ENCODE measurements at places on chromosomes 7 and 10.
A peak's percentile ranks its signal among the peaks of the same experiment; 100 is the strongest.

DNA sequence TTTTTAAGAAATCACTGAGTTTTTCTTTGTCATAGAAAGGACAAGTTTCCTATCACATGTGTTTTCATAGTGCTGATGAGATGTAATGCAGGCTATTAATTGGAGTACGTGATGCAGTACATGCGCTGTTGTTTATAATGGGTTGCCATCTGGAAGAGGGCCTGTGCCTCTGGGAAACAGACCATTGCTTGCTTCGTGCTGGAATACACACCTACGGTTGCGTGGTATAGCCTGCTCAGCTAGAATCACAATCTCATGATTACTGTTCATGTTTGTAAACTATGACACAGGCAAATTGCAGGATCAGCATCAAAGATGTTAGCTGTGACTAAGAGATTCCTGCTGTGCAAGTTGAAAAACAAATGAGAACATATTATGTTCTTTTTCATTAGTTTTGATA is 107.2 kb upstream of the STEAP1B start:
- no peak for DNase-seq

DNA sequence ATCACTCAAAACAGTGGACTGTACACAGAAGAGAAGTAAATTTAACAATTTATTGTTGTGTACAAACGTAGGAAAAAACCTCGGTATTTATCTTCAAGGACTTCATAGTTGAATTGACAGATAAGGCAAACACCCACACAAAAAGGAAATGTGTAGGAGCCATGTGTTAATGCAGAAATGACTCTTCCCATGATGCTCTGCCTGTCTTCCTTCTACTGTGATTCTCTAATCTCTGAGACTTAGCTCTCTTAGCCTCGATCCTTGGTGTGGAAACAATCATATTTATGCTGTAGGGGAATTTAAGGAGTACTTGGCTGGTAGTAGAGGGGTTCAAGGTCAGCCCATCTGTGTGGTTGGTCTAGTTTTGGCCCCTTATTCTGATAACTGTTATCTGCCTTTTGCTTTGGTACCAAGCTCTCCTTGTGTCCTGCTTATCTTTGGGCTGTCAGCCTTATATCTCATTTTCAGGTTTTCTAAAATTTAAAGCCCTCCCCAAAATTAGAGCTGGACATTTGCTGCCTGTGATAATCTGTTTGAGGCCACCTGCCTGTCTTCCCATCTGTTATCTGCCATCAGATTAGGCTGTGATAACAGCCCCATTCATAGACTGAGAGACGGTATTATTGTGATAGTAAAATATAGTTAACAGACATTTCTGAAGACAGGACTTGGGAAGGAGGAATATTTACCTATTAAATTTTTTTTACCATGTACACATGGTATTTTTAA is 81.7 kb downstream of the GPR85 start:
- DNase-seq = peak; percentile 18

GRCh38 chr7:90681336-90682022 is 85.4 kb downstream of the CDK14 start:
- peak; percentile 33 for DNase-seq

GRCh38 chr7:26007510-26007909 is 144.5 kb upstream of the NFE2L3 start:
- DNase-seq = no peak

- DNase-seq = no peak
Observed at GRCh38 chr10:117432866-117433265, 57.6 kb upstream of the PDZD8 start.

DNA sequence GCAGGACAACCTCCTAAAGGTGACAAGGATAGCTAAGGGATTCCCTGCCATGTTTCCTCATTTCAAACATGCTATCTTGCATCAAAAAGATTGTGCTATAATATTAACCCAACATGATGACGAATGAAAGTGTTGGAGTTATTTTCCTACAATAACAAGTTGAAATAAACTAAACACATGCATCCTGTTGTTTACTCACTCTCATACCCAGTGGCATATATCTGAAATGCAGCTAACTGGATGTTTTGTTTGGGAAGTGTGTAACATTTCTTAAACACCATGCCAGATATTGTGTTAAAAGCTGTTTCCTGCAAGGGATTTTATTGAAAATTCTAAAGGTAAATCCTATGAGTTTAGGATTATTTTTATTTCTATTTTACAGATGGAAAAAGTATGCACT is 139.6 kb downstream of the TFPI2 start:
- DNase-seq = no peak

GRCh38 chr10:131896403-131896802 is 4.4 kb upstream of the PPP2R2D start:
- DNase-seq = no peak

GRCh38 chr7:2022021-2022409 is 210.7 kb downstream of the MAD1L1 start:
- no peak for DNase-seq

GRCh38 chr7:82762880-82763279 is 319.3 kb upstream of the CACNA2D1 start:
- DNase-seq = no peak

DNA sequence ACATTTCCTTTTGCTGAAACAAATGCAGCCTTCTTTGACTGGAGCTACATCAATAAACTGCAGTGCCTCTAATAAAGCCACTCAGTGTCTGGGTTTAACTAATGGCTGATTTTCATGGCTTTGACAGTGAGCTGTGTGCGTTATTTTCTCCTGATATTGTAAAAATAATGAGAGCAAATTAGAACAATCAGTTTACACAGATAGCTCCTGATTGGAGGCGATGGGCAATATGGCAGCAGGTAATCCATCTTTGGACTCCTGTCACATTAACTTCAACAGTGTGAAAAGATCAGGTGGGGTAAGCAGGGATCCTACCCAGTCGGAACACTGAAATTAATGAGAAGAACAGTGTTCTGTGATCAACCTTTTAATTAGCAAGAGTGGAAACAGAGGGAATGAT is 100.7 kb downstream of the POLL start:
- peak; percentile 80 for DNase-seq

DNA sequence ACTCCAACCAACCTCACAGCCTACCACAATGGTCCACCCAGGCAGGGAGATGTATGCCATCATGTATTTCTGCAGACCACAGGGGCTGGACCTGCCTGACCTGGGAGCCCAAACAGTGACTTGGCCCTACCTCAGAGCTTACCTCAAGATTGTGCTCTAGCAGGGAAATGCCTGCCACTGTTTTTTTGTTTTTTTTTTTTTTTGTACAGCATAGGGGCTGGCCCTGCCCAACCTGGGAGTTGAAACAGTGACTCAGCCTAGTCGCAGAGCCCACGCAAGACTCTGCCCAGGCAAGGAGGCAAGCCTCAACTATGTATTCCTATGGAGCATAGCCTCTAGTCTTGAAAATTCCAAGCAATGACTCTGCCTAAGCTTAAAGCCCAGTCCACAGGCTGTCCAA is 39.3 kb upstream of the CDK6 start:
- no peak for DNase-seq

GRCh38 chr7:118572604-118573003 is 348.1 kb downstream of the ANKRD7 start:
- DNase-seq = no peak

DNA sequence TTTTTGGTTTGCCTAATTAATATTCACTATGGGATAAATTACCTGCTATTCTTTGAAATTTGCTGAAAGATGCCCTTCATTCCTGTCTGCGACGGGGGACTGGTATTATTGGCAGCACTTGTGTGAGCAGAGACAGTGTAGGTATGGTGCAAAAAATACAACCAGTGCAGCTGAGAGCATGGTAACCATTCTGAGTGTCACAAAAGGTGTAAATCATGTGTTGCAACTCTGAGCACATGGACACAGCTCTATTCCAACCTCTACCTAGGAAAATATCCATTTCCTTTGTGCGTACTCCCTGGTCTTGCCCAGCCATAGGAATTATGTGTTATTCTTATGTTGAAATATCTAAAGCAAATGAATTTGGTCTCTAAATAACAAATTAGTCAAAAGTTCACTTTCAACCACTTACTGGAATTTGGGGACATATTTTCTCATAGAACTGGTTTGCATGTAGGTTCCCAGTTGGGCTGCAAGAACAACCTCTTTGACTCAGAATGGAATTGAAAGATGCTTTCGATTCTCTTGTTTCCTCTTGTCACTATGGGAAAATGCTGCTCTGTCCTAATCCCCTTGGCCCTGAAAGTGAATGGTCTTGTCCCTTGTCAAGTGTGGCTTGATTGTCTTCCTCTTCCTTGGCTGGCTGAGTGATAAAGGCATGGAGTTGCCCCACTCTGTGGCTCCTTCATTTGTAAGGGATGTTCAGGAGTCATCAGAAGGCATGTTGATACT is 57.0 kb downstream of the CELF2 start:
- no peak for DNase-seq

GRCh38 chr7:69962186-69963065 is 364.2 kb downstream of the AUTS2 start:
- DNase-seq = peak; percentile 71

- no peak for DNase-seq
Observed at GRCh38 chr7:90903841-90904240, 307.7 kb downstream of the CDK14 start.

DNA sequence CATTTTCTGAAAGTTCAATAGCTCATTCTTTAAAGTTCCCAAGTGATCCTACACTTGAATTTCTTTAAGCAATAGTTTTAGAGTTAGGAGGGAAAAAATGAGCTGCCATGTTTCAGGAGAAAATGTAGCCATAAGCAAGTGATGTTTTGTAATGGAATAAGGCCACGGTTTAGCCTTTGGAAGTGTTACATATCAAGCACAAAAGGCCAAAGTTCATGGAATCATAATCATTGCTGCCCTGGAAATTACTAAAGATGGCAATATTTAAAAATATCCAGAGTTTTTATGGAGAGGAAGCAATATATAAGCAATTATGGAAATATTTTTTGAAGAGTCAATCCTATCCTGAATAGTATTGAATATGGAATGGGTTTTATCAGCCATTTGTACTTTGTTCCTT is 68.4 kb downstream of the ETV1 start:
- DNase-seq = no peak

DNA sequence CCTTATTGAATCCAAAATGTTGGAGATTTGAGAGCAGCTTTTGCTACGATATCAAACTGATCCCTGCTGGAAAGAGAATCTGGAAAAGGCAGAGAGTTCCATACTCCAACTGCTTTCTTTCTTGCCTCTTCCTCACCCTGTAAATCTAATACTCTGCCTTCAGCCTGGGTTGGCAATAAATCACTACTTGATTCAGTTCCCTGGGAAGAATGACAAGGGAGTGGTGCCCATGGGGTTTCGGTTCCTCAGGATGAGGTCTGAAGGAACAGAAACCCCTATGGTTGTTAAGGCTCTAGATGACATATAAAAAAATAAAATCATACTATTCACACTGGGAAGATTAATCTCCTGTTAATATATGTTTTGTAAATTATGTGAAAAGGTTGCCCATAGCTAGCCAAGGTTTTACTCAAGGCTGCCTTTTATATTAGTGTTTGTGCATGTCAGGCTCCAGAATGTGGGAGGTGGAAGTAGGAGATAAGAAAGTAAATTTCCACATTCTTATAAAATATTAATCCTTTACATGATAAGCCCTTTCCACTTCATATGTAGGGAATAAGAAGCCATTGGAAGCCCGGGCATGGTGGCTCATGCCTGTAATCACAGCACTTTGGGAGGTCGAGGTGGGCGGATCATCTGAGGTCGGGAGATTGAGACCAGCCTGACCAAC is 106.2 kb upstream of the CACNA2D1 start:
- DNase-seq = peak; percentile 87

GRCh38 chr10:106947643-106948042 is 216.9 kb downstream of the SORCS1 start:
- no peak for DNase-seq

DNA sequence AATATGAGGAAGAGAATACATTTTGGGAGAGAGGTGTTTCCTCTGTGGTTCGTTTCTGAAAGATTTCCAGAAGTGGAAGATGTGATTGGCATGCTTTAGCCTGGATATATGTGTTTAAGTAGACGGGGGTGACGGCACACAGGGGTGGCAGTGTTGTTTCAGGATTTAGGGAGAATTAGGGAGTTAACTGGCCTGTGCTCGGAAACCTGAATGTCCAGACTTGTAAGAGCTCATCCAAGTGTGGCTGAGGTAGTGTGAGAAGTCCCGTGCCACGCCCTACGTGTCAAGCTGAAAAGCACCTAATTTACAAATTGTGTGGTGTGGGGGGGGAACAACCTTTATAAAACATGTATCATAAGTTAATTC is 1.1 kb downstream of the RALA start:
- DNase-seq = peak; percentile 57

- no peak for DNase-seq
Observed at GRCh38 chr10:132996603-132997343, 54.4 kb upstream of the CFAP46 start.

DNA sequence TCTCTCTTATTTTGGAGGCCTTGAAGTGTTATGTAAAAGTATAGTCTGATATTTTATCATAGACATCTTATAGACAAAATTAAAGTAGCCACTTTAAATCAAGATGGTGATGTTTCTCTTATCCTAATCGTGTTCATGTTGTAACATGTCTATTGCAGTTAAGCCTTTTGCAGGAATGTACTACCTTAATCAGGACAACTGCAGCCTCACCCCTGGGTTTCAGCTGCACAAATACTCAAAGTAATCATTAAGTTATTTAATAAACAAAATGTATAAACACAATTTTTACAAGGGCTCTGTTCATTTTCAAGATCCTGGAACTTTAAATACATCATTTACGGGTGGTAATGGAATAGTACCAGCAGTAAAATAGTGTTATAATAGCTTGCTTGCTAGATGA is 14.4 kb upstream of the KIF5B start:
- DNase-seq = no peak

DNA sequence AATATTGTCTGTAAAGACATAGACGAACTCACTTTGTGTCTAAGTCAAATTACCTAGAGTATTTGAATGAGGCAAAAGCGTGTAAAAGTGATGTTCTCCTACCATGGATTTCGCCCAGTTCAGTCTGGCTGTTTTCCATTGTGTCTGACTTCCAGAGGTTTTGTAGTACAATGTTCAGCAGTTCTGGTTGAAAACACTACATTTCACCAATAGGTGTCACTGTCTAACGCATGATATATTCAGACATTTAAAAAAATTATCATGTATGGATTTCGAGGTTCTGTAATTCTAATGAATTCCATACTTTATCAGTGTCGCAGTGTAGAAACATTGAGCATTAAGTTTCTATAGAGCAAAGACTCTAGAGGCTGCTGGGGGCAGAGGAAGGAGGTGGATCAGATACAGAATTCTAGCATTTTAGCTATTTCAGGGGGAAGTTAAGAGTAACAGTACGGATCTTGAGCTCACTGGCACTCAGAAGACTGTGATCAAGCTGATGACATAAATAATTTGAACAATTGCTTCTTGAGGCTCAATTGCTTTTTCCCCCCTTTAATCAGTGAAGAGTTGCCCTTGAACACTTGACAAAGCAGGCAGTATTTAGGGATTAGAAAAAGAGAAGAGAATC is 196.9 kb upstream of the RHOBTB1 start:
- peak; percentile 71 for DNase-seq
